ENCODE measurements at places on chromosomes 12 and 14. TPM values are rescaled to one million over a fixed set of nuclear protein-coding genes. Genes with fewer than 3 reads are reported as not detected.

DNA sequence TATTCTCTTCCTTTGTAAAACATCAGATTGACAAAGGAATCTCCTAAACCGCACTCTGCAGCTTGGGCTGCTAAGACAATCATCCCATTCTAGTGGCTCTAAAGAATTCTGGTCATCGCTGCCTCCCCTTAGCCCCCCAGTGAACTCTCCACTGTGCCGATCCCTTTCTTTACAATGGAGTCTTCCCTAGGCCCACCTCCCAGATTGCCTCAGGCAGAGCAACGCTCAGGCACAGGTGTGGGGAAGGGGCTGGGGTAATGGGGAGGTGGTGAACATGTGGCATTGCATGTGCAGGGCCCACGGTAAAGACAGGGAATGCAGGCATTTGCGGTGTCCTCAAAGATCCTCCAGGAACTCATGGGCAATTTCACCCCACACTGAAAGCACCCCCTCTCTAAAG is 86.3 kb downstream of the PLEKHG3 start:
- DNase-seq = no peak

KCNH3 gene
- total RNA-seq = not detected

- DNase-seq = no peak
These were observed 4.2 kb downstream of the SLC15A4 start for GRCh38 chr12:128819293-128820144.

- no peak for DNase-seq
These were observed 5.7 kb upstream of the NEK9 start for GRCh38 chr14:75132382-75133086.

DNA sequence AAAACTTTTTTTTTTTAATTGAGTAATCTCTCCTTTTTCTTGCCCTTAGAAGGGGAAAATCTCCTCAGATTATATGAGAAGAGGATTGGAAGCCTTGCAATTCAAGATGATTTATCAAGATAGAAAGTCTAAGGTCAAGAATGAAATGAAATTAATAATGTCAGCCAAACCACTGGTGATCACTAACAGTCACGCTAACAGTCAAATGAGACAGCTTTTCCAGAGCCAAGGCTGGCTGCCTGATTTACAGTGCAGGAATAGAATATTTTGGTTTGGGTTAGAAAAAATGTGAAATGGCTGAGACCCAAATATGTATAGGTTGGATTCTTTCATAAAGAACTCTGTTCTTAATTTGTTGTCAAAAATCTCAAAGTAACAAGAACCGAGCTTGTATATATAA is 204.3 kb downstream of the PPM1H start:
- no peak for DNase-seq

- DNase-seq = no peak
These were observed 13.1 kb upstream of the ITGA5 start for GRCh38 chr12:54431911-54432814.

RTRAF gene
- total RNA-seq = 35.4 TPM

- DNase-seq = peak; percentile 7
These were observed 50.8 kb downstream of the EID3 start for GRCh38 chr12:104354167-104354867.
